Trophoblast cell (in vitro differentiated cells and primary cell): ENCODE measurements at places on chromosomes 4 and X.
A peak's percentile ranks its signal among the peaks of the same experiment; 100 is the strongest.

- no peaks in the 10 kb centered on the region for H3K4me1 ChIP-seq
- H3K27ac ChIP-seq: no peak overlapping the region
- peak; percentile 51 for DNase-seq
- H3K27me3 ChIP-seq: no peaks in the 10 kb centered on the region
- H3K4me3 ChIP-seq: no peak overlapping the region
Observed at GRCh38 chrX:12702509-12703091, 88.6 kb upstream of the PRPS2 start.

DNA sequence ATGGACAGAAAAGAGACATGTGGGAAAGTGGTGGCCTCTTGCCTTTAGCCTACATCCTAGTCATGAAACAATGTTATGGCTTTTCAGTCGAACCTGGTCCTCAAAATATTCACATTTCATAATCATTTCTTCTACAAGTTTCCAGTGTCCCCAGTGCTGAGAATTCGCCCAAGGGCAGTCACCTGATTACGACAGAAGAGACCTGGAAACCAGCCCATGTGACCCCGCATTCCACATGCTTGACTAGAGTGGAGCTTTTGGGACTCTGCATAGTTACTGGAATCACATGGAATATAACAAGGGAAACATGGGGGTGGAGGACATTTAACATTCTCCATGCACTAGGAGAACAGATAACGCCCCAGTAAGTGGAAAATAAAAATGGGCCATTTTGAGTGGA is 100.1 kb downstream of the PPARGC1A start:
- peak; percentile 20 for DNase-seq
- H3K4me3 ChIP-seq: no peak overlapping the region
- H3K36me3 ChIP-seq: no peaks in the 10 kb centered on the region
- H3K27me3 ChIP-seq: no peaks in the 10 kb centered on the region

- no peak overlapping the region for H3K4me3 ChIP-seq
- H3K27ac ChIP-seq: no peak overlapping the region
- DNase-seq: no peak
- no peaks in the 10 kb centered on the region for H3K27me3 ChIP-seq
Observed at GRCh38 chrX:13248867-13249486, 70.9 kb downstream of the ATXN3L start.

DNA sequence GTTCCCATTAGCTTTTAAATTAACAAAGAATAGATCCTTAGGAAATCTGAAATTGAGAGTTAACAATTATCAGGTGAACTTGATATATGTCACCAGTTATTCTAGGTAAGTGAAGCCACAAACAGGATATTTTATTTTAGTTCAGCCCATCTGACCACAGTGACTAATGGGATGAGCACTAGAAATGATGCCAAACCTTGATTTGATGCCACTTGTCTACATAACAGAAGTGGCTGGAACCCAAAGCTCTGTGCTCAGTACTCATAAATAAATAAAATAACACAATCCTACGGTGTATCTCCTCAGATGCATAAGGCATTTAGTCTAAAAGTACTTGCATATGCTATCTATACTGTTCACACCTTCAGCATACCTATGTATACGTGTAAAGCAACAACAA is 12.2 kb downstream of the SLITRK4 start:
- no peak overlapping the region for H3K27ac ChIP-seq
- H3K4me3 ChIP-seq: no peak overlapping the region
- DNase-seq: no peak
- no peaks in the 10 kb centered on the region for H3K4me1 ChIP-seq

- peaks cover 13% of the 10 kb centered on the region for H3K4me1 ChIP-seq
- no peaks in the 10 kb centered on the region for H3K27me3 ChIP-seq
- no peaks in the 10 kb centered on the region for H3K36me3 ChIP-seq
- no peak for DNase-seq
Observed at GRCh38 chr4:78247536-78248285, 190.6 kb downstream of the FRAS1 start.

DNA sequence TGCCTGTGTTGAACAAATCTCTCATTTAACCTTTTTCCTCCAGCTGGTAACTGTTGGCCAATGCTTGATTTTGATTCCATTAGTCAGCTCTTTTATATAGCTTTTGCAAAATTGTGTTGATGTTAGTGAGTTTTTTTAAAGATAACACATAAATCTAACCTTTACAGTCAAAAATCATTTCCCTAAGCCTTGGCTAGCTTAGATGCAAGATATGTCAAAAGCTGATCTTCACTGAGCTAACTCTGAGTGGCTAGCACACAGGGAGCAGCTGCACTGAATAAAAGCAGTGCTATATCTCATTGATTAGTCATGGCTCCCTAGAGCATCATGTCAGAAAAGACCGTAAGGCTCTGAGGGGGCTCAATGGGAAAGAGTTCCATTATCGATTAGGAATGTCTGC is 78.7 kb downstream of the PPARGC1A start:
- DNase-seq: no peak
- no peaks in the 10 kb centered on the region for H3K27me3 ChIP-seq
- no peaks in the 10 kb centered on the region for H3K4me1 ChIP-seq
